Stimulated activated CD8-positive, alpha-beta memory T cell treated with anti-CD3 and anti-CD28 coated beads, Interleukin-4, amount 100 ng/mL, for 1 hour (primary cell): ENCODE measurements at places on chromosomes 2 and 18.

GRCh38 chr2:109344270-109344805, 215.3 kb downstream of the SH3RF3 start:
- no peak for DNase-seq

DNA sequence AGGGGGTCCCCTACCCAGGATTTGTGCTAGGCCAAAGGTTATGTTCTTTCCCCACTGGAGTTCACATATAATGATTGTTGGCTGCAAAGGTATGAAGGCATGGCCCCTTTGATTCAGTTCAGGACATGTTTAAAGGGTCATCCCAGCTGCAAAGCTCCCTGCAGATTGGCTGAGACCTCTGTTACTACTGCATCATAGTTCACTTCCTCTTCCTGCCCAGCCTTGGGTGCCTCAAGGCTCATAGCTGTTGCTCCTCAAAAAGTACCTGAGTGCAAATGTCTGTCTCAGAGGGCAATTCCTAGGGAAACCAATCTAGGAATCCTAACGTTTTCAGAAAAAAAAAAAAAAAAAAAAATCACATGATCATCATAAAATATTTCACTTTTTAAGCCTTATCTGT, 125.1 kb downstream of the ATL2 start:
- no peak for DNase-seq

DNA sequence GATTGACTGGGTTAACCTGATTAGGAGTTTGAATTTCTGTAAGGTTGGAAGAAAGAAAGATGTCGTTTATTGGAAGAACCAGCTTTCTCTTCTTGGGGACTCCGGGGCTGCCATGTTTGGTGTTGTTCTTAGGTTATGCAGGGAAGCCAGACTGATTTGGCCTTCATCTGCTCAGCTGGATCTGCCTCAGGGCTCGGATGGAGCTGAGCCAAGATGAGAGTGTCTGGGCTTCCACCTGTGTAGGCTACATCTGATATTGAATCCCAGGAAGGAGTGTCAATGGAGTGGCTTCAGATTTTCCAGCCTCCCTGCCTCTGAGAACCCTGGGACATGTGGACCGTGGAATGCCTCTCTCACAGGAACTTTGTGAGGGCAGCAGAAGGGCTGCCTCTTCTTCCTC, 126.1 kb downstream of the WDSUB1 start:
- DNase-seq = no peak

DNA sequence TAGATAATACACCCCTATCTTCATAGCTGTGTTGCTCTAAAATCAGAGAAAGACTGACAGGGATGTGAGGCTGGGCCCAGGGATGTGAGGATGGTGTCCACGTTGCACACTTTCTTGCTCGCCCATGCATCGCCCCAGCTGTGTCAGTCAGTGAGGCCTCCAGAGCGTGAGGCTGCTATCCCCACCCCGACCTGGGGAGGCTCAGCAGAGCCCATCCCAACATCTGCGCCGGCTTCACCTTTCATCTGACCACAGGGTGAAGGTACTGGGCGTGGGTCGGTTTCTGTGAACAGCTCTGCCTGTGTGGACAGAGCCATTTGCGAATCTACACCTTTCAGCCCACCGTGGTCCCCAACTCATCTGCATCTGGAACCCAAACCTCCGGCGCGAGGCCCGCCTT, 255.7 kb downstream of the HDAC4 start:
- DNase-seq = no peak

GRCh38 chr2:8980096-8980495, 23.4 kb downstream of the MBOAT2 start:
- no peak for DNase-seq

- no peak for DNase-seq
Observed at GRCh38 chr2:8659092-8659734, 22.6 kb upstream of the ID2 start.
